Dermis microvascular lymphatic vessel endothelial cell (primary cell): ENCODE measurements at places on chromosomes 4 and X.

DNA sequence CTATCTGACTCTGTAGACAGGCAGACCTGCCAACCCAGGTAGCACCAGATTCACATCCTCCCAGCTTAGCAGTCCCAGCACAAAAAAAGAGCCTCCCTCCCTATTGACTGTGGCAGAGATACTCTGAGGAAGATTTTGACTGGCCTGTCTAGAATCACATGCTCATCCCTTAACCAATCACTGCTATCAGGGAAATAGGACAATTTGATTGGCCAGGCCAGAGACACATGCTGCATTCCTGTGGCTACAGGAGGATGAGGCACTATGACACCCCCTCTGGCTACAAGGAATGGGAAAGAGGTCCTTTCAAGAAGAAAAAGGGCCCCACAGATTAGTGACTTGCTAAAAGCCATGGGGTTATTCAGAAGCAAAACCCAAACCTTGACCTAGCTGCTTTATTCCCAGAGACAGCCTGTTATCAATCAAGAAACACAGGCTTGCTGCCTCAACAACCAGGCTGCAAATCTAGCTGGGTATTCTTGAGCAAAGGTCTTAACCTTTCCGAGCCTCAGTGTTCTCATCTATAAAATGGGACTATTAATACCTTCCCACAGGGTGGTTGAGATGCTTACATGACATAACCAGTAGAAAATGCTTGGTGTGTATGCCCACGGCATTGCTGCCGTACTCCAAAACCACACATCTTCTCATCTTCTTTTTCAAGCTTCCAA is 147.6 kb downstream of the BCOR start:
- no peak for DNase-seq

GRCh38 chr4:113472864-113473263 is 288.7 kb downstream of the CAMK2D start:
- DNase-seq: no peak

DNA sequence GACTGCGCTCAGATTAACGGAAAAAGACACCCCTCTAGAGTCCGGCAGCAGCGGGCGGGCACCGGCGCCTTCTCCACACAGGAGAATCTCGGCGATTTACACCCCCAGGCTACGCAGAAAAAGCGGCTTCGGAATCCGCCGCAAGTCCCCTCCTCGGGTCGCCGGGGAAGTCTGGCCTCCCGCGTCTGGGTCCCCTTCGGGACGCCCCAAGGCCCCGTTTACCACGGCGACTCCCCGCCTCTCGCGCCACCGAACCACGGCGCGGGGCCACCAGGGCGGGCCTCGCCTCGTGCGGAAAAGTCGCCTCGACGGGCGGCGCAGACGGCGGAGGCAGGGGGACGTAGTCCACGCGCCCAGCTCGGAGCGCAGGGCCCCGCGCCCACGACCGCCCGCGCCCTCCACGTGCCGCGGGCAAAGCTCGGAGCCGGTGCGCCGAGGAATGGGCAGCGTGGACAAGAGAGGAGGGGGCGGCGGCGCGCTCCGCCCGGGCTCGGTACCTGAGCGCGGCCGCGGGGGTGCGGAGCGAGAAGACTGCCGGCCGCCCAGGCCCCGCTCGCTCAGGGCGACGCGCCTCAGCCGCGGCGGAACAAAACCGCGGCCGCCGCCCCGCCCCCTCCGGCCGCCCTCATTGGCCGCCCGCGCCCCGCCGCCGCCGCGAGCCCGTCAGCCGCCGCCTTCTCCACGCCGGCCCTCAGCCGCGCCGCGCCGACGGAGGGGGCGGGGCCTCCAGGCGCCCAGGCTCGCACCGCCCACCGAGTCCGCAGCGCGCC is at the start of gene FAM53A:
Gene FAM53A (minus strand): TSS at position 578 of the 770 bp plus-strand sequence. CDS start 15,572 bp downstream, outside the sequence.
- peak; percentile 89 for DNase-seq

DNA sequence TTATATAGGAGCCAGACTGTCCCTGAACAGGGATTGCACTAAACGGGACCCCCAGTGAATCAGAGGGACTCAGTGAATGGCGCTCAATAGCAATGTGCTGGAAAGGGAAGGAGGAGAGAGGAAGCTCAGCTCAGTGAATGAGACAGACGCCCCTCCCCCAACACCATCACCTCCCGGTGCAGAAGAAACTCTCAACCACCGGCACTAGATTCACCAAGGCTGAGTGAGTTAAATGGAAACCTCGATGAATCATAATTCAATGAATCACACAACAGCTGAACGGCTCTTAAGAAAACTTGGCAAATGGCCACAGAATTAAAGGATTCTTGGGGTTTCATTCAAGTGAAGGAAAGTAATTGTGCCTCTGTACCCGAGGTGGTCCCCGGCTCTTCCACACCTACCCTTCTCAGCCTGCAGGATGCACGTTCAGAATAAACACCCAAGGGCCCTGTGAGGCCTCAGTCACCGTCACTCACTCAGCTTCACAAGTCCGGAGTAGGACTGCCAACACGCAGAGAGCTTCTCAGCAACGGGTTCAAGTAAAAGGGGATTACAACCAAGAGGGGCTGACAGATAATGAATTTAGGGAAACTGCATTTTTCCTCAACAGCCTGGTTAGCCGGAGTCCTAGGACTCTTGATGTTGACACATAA is 29.3 kb downstream of the CRMP1 start:
- peak; percentile 81 for DNase-seq

GRCh38 chr4:168648929-168649328 is 152.1 kb downstream of the PALLD start:
- DNase-seq: peak; percentile 60

DNA sequence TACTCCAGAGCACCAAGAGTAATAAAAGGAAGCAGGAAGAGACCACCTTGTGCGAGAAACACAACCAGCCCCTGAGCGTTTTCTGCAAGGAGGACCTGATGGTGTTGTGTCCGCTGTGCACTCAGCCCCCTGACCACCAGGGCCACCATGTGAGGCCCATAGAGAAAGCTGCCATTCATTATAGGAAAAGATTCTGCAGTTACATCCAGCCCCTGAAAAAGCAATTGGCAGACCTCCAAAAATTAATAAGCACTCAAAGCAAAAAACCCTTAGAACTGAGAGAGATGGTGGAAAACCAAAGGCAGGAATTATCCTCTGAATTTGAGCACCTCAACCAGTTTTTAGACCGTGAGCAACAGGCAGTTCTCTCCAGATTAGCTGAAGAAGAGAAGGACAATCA is 5.7 kb downstream of the TRIM75 start:
- DNase-seq: no peak

DNA sequence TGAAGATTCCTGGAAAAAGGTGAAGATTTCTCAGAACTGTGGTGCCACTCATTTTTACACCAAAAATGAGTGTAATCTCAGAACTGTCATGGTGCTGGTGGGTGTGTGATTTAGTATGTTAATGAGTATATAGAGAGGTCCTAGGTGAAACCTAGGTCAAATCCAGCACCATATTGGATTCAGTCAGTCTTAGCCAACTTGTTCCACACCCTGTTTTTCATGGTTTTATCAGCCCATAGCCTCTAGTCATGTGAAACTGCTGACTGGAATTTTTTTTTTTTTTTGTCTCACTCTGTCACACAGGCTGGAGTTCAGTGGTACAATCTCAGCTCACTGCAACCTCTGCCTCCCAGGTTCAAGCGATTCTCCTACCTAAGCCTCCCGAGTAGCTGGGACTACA is 58.0 kb downstream of the LAS1L start:
- DNase-seq: no peak

GRCh38 chrX:117987373-117987772 is 129.2 kb downstream of the KLHL13 start:
- no peak for DNase-seq

- DNase-seq: no peak
Observed at GRCh38 chr4:162535121-162535520, 371.3 kb upstream of the FSTL5 start.

DNA sequence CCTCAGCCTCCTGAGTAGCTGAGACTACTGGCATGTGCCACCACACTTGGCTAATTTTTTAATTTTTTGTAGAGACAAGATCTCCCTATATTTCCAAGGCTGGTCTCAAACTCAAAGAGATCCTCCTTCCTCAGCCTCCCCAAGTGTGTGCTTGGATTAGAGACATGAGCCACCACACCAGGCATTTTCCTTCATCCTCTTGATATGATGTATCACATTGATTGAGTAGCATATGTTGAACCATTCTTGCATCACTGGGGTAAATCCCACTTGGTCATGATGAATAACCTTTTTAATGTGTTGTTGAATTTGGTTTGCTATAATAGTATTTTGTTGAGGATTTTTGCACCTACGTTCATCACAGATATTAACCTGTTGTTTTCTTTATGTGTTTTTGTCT is 24.2 kb upstream of the PPM1K start:
- no peak for DNase-seq

DNA sequence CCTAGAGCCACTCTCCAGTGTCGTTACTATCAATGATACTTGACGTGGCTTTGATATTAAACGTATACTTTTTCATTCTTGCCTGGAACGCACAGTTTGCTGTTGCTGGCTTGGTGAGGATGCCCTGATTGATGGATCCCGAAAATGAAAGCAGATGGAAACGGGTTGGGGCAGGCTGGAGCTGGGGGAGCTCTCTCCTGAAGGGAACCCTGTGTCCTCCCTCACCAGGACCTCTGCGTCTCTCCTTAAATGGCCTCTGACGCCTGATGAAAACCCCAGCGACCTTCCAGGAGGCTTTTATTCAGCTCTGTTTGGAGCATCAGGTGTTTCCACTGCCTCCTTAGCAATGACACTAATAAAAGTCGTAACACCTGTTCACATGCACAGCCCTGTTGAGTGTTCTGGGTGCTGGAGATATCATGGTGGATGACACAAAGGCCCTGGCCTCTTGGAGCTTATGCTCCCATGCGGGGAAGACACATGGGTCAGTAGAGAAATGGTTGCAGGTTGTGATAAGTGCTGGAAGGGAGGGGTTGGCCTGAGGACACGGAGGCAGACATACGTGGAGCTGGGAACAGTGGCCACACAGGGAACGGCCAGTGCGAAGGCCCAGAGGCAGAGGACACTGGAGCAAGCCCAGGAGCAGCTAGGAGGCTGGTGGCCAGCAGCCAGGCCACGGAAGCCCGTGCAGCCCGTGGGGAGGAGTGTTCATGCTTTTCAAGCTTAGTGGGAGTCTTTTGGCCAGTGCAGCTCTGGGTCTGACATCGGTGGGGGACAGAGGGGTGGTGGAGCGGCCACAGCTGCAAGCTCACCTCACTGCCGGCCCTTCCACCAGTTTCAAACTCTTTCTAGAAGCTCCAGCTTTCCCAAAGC is 7.5 kb downstream of the MSANTD1 start:
- no peak for DNase-seq

DNA sequence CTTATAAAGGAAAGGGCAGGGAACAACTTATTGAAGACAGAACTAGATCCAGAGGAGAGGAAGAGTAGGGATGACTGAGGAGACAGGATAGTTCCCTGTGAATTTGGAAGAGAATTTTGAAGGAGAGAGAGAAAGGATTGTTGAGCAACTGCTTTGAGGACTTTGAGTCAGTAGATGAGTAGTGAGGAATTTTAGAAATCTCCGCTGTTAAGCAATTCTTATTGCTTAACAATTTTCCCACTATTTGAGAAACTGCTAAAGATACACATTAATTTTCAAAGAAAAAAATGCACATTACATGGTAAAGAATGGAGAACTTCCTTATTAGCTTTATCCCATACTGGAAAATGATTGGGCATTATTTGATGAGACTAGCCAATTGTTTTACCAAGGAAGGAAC is 116.3 kb upstream of the NRK start:
- DNase-seq: no peak

DNA sequence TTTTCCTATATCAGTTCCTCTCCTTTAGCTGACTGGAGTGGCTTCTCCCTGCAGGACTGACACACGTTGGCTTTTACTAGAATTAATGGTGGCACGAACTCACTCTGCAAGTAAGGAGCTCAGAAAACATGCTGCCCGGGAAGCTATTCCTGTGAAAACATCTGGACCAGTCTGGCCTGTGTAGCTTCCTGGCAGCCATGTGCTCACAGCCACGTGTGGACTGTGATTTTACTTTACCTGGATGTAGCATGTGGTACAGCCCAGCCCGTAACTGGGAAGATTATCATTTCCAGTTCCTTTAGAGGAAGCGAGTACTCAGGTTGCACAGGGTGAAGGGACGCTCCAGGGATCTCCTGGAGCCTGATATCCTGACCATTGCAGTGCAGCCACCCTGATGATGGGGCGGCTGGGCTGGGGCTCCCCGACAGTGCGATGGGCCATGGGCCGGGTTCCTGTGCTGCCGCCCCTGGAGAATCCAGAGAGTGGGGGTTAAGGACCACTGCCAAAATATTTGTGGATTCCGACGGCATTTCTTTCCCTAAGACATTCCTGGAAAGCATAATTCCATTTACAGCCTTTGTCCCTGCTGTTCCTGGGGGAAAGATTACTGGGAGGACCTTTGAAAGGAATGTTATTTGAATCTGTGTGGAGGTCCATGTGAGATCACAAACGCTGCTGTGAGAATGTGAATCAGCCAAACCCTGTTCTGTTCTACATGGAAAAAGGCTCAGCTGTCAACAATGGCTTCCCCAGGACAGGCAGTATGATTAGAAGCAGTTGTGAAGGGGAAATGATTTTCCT is 35.0 kb downstream of the PROM1 start:
- DNase-seq: no peak

- DNase-seq: no peak
Observed at GRCh38 chr4:930028-930551, 2.0 kb downstream of the GAK start.

DNA sequence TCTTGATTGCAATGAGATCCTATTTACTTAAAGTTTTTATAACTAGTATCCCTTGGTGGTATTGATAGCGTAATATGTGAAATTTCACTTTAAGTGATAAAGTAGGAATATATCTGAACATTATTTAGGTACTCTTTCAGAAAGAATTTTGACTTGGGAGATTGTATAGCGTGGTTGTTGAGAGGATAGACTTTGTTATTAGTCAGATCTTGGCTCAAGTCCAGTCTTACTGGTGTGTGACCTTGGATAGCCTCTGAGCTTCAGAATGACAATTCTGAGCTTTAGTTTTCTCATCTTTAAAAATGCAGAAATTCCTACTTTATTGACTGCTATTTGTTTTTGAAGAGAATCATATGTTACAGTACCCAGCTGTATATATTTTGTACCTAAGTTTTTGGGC is 32.6 kb downstream of the DCK start:
- peak; percentile 89 for DNase-seq

DNA sequence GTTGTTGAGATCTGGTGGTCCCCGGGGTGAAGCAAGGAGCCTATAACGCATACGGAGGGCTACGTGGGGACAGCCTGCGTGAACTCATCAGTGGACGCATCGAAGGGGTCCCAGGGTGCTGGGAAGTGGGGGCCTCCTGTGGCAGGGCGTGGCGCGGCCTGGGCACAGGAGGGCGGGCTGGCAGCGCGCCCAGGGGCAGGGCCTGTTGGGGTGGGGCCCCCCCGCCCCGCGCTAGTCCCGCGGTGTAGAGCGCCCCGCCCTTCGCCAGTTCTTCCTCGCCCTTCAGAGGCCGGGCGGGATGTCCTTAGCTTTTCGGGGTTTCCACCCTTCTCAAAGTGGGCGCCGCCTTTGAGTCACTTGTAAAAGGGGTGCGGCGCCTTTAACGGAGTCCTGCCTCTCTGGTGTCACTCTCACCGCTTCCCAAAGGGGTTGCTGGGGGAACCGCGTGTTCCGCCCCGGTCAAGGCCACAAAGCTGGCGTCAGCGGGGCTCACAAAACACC is 632 bp downstream of the PLP2 start:
- DNase-seq: no peak

DNA sequence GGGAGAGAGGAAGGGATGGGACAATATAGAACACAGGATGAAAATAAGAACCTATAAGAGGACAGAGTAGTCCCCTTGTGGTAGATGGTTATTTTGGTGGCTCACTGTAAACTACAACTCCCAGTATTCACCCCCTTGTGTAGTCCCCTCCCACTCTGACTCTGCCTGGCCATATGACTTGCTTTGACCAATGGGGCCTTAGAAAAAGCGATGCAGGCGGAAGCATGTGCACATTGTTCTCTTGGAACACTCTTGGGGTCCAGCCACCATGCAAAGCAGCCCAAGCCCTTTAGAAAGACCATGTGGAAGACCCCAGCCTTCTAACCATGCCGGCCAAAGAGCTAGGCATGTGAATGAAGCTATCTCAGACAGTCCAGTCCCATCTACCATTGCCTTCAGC is 415.0 kb downstream of the BCOR start:
- no peak for DNase-seq
